ENCODE measurements at places on chromosomes 2 and 18.

GRCh38 chr2:146226077-146226476, 1618.8 kb upstream of the ACVR2A start:
- no peak for DNase-seq

- no peak for DNase-seq
Observed at GRCh38 chr2:61042807-61043206, 22.9 kb upstream of the SANBR start.

- DNase-seq = no peak
Observed at GRCh38 chr2:206031162-206031784, 54.7 kb downstream of the INO80D start.

- DNase-seq = no peak
Observed at GRCh38 chr2:196528486-196529223, 110.9 kb upstream of the CCDC150 start.

GRCh38 chr2:197675711-197676188, 363 bp upstream of the RFTN2 start:
- no peak for DNase-seq

- DNase-seq = no peak
Observed at GRCh38 chr18:37691162-37691561, 125.6 kb upstream of the CELF4 start.

GRCh38 chr2:12702168-12703121, 14.3 kb upstream of the TRIB2 start:
- no peak for DNase-seq

DNA sequence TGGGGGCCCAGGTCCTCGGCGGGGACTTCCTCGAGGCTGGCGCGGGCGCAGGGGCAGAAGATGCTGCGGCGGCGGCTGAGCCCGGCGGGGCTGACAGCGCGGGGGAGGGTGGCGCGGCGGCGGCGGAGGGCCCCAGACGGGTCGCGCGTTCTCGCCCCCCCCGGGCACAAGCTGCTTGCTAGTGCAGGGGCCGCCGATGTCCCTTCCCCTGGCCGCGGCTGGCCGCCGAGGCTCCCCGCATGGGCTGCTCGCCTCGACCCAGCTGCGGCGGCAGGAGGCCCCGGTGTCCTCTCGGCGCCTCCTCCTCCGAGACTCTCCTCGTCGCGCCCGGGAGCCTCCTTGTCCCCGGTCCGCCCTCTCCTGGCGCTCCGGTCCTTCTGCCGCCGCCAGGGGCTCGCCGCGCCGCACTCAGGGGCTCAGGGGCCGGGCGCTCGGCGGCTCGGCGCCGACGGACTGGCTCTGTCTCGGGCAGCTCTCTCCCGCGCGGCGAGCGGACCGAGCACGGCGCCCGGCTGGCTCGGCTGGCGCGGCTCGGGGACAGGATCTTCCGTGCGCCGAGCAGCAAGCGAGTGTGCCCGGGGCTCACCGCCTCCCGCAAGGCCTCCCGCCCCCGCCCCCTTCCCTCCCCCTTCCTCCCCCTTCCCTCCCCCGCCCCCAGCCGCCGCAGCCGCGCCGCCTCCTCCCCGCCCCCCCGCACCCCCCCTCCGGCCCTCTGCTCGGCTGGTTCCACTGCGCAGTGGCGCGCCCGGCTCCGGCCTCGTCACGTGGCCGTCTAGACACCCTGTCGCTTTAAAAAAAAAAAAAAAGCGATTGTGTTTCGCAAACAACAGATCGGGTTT, 902 bp upstream of the SMAD7 start:
- peak; percentile 85 for DNase-seq

DNA sequence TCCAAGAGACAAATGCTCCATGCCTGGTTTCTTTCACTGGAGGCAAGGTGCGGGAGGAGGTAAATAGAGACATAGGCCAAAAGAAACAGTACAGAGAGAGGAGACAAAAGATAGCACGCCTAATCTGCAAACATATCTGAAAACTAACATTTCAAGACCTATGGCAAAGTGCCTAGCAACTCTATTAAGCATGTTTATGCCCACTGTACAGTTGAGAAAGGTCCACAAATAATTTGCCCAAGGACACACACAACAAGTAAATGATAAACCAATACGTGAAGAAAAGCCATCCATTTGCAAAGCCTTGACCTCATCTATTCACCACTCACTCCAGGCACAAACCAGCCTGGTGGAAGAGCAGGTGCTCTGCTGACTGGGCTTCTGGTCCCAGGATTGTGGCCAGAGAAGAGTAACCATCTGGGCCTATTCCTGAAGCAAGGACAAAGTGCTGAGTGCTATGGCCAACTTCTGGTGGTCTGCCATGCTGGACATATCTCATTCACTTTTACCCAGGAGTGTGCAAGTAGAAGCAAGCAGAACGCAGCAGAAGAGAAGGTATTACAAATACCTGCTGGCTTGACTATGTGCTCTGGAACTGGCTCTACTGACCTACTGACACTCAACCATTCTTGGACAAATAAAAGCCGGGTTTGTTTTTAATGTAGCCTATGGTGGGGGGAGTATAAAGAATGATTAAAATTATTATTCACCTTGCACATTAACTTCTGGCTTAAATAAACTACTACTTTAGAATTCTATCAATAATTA, 25.3 kb downstream of the TMEM131 start:
- DNase-seq = no peak

DNA sequence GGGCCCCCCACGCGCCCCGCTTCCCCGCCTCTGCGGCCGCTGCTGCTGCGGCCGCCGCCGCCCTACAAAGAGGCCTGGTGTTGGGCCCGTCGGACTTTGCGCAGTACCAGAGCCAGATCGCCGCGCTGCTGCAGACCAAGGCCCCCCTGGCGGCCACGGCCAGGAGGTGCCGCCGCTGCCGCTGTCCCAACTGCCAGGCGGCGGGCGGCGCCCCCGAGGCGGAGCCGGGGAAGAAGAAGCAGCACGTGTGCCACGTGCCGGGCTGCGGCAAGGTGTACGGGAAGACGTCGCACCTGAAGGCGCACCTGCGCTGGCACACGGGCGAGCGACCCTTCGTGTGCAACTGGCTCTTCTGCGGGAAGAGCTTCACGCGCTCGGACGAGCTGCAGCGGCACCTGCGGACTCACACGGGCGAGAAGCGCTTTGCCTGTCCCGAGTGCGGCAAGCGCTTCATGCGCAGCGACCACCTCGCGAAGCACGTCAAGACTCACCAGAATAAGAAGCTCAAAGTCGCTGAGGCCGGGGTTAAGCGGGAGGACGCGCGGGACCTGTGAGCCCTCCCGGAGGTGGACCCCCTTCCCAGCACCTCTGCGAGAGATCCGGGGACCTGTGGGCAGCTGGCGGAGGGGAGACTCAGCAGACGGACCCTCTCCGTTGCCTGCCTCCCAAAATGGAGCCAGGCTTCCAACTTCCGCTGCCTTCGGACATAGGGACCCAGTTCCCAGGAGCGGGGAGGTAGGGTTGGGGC, 1.9 kb downstream of the SP5 start:
- DNase-seq = peak; percentile 3

- DNase-seq = no peak
Observed at GRCh38 chr18:44748582-44748981, 67.9 kb downstream of the SETBP1 start.

DNA sequence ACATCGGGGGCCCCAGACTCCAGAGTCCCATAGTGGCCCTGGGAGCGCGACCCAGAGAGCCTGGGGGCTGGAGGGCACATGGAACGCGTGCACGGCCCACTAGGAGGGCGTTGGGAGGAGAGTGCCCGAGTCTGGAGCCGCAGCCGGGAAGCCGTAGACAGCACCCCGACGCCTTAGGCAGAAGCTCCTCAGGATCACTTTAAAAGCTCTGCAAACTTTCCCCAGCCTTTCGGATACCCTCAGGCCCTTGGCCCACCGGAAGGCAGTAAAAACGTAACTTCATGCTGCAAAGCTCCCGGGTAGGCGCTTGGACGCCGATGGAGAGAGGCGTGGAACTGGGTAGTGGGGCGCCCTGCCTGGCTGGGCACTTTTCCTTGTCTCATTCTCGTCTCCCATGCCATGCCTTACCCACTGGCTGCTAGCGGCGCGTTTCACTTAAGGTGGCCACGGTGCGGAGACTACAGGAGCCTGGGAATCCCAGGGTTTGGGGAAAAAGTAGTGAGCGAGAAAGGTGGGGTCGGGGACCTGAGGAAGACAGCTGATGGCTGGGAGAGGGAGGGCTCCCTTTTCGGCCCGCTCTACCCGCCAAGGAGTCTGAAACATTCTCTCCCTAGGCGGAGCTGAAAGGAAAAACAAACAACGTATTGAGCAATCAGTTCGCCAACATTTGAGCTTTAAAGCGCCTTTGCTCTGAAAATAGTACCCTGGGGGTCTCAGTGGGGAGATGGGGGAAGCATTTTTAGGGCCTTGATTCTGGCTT, 141.8 kb downstream of the MEIS1 start:
- DNase-seq = no peak

DNA sequence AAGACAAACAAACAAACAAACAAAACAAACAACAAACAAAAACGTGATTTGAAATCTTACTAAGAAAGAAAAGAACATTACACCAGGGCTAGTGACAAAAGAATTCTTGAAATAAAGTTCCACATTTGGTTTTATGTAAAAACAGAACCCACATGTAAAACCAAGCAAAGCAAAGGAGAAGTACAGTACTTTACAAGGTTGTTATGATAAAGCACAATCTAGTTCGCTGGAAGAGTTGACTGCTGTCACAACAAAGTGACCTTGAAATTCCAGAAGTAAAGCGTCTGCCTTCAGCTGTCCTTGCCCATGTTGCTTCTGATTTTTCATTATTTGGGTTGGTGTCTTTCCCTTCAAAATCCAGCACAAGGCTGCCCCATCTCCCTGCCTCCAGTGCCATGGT, 94.8 kb upstream of the CYRIA start:
- no peak for DNase-seq

DNA sequence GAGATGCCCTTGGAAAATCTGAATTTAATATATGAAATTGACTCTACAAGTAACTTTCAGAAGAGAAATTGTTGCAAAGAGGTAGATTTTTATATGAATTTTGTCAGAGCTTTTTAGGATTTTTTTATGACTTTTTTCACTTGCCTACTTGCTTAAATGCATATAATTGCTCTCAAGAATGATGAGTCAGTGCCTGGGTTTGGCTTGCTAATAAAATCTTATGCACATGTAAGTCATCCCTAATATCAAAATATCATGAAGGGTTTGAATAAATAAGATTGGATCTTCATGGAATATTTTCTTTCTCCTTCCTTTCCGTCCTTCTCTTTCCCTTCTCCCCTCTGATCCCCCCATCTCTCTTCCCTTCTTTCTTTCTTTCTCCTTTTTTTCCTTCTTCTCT, 354.1 kb downstream of the TXNL1 start:
- no peak for DNase-seq

GRCh38 chr2:71801556-71801955, 346.1 kb downstream of the CYP26B1 start:
- no peak for DNase-seq

- DNase-seq = no peak
Observed at GRCh38 chr2:66874411-66874810, 439.5 kb downstream of the MEIS1 start.

- DNase-seq = no peak
Observed at GRCh38 chr18:32961538-32961937, 188.7 kb upstream of the KLHL14 start.

GRCh38 chr2:102279391-102279735, 32.0 kb upstream of the IL1RL1 start:
- DNase-seq = no peak

DNA sequence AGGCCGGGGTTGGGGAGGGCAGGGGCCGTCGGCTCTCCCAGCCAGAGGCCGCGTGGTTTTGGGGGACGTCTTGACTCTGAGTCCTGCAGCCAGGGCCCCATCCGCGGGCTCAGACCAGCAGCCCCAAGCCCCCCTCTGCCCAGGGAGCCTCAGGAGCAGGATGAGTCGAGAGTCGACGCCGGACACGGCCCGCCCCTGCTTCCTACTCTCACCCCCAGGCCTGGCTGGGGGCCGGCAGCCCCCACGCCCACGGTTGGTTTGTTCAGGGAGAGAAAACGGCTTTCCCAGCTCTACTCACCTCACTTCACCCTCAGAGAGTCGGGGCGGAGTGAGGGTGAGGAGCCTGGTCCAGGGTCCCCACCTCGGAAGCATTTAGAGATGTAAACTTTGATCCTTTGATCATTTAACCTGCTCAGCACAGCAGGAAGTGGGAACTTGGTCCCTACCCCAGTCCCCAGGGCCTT, 6.9 kb downstream of the SNORC start:
- DNase-seq = no peak

DNA sequence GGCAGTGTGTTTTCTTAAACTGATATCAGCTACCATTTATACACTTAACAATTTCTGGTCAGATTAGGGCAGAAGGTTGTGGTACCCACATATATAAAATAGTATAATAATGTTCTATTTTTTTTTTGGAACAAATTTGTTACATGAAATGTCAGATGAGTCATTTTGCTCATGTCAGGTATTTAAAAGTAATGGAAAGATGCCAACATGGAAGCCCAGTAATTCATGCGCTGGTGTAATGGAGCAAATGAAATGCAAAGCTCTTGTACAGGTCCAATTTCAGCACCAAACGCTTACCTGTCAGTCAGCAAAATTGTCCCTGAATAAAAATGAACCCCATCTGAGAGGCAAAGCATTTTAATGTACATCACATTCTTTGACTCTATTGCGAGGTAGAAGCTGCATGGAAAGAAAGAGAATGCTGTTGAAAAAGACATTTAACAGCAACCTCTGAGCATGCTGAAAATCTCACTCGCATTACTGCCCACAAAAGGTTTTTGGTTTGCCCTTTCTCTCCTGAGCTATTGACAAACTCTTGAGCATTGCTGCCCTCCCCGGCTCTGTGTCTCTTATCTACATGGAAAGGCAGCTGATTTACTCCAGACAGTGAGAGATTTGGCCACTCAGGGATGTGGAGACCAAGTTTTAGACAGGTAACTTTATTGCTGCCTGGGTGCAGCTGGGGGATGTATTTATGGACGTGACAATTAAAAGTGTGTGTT, 217.5 kb downstream of the CAMKMT start:
- no peak for DNase-seq

- DNase-seq = no peak
Observed at GRCh38 chr2:105121434-105121833, 83.6 kb downstream of the MRPS9 start.
